Breast epithelium (tissue), 4 donors: ENCODE measurements at places on chromosomes 5 and 9.

DNA sequence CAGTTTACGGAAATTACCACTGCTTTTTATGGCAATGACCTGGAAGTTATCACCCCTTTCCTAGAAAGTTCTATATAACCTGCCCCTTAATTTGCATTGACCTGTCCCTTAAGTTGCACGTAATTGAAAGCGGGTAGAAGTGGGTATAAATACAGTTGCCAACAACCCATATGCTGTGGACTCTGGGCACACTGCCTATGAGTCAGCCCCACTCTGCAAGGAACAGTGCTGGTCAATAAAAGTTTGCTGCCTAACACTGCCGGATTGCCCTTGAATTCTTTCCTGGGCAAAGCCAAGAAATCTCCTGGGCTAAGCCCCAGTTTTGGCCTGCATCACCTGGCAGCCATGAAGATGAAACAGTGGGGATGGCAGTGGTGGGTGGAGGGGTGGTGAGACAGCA, 23.9 kb upstream of the CLPTM1L start:
- DNase-seq, result no peak

GRCh38 chr9:136247947-136248637, 2.5 kb upstream of the QSOX2 start:
- no peak for DNase-seq

- DNase-seq, result no peak
These were observed 2.0 kb downstream of the EIF4EBP3 start for GRCh38 chr5:140549237-140550144.

- DNase-seq, result no peak
These were observed 185.2 kb upstream of the TRIM32 start for GRCh38 chr9:116501871-116502270.

- no peak for DNase-seq
These were observed 126.1 kb downstream of the SEMA5A start for GRCh38 chr5:9419794-9420193.

- DNase-seq, result peak; percentile 58
These were observed 1.2 kb downstream of the MAP1B start for GRCh38 chr5:72108202-72109061.

DNA sequence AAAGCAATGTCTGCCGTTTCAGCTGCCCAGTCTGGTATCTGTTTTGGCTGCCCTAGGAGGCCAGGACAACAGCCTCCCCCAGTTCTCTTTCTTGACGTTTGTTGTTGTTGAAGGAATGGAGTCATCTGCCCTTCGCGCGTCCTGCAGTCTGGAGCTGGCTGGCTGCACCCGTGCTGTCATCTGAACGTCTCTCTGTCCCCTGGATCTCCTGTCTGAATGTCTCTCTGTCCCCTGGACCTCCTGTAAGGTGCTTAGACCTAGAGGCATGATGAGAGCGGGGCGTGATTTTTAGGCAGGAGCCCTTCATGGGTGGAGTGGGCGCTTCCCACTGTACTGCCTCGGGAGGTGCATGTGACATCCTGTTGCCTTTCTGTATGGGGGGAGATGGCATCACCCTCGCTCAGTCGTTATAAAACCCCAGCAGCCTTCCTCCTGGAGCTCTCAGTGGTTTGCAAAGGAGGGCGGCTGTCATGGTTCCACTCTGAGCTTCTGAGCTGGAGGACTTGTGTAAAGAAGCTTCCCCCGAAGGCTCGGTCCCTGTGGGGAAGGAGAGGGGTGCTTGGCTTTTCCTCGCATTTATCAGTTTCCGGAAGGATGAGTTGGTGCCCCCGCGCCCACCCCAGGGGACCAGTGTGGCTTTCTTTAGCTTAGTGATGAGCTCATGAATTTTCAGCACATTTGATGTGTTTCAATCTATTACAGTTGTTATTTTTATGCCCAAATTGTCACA, 49.8 kb upstream of the OLFM1 start:
- DNase-seq, result peak; percentile 33

GRCh38 chr9:133355881-133356357, 368 bp downstream of the SURF1 start:
- no peak for DNase-seq

DNA sequence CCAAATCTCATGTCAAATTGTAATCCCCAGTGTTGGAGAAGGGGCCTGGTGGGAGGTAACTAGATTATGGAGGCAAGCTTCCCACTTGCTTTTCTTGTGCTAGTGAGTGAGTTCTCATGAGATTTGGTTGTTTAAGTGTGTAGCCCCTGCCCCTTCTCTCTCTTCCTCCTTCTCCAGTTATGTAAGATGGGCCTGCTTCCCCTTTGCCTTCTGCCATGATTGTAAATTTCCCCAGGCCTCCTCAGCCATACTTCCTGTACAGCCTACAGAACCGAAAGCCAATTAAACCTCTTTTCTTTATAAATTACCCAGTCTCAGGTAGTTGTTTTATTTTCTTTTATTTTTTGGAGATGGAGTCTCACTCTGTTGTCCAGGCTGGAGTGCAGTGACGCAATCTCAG, 18.2 kb upstream of the TXNDC8 start:
- no peak for DNase-seq

DNA sequence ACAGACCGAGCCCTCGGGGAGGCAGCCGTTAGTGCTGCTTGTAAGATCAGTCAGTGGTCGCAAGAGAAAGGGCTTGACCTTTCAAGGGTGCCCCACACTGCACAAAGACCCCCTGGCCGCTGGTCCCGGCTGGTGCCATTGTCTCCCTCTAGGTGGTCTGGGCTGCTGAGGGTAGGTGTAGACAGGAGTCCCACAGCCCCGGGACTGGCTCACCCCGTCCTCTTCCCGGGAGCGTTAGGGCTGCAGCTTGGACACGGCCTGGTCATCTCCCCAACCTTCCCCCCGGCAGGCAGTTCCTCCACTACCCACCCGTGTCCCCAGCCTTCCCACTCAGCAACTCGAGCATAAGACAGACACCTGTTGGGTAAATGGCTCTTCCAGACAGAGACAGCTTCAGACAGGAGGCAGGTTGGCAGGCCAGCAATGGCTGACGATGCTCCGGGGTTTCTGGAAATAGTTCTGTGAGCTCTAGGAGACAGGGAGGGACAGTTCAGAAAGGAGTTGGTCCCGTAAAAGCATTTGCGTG, 15.3 kb upstream of the TMEM250 start:
- no peak for DNase-seq

DNA sequence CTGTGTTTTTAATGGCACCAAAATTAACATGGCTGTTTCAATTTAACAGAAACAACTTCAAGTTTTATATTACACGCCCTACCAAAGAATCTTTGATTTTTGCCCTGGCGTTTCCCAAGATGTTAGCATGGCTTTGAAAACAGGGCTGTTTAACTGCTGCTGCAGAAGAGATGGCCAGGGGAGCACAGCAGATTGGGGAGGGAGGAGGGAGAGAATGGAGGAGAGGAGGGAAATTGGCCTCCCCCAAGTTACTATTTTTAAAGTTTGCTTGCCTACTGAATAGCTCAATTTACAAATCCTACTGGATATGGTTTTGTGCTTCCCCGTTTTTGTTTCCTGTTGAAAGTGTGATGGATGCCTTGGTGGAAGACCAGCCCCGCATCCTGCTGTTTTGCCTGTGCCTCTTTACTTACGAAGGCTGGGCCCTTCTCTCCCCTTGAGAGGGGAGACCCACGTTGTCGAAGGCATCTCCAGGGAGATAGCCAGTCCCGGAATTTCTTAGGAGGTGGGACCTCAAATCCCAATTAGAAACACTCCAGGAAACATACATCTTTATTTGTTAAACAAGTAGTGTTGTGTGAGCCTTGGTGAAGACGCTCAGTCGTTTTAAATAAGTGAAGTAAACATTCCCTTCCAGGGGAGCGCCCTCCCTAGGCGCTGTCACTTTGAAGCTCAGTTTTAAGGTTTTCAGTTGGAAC, 98.6 kb downstream of the AOPEP start:
- no peak for DNase-seq

DNA sequence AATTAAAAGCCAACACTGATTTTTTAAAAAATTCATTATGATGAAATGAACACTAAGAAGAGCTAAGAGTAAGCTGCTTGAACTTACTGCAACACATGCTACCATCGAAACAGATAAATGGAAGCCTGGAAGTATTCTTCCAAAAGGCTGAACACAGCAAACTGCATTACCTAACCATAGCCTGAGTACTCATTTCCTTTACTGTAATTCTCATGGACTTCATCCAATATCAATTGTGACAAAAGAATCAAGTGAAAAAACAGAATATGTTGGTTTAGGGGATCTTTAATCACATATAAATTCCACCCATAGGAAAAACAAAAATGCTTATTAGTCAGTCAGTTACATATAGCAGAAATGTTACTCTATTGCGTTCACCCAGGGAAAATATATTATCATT, 68.5 kb downstream of the DROSHA start:
- no peak for DNase-seq

DNA sequence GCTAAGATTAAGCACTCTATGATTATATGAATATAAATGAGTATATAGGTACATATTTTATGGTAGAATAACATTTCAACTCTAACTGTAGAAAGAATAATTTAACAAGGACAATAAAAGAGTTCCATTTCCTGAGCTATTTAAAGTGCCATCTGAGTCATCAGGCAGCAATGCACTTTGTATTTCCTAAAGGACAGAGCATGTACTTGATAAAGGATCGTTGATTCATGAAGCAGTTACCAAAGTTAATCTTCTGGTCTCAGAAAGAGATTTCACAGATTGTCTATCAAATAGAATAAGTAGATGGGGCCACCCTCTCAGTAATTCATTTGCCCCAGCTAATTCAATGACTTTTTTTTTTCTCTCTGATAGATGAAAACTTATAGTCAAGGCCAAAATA, 747.8 kb downstream of the CDH18 start:
- no peak for DNase-seq

DNA sequence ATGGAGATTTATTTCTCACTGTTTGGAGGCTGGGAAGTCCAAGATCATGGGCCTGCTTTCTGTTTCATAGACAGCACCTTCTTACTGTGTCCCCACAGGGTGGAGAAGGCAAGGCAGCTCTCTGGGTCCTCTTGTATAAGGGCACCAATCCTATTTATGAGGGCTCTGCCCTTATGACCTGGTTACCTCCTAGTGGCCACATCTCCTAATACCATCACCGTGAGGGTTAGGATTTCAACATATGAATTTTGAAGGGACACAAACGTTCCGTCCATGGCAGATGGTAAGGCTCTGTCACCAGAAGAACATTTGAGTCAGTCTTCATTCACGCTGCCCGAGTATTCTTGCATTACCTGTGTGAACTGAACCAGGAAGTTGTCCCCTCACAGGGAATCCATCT, 48.4 kb downstream of the ANKRD33B start:
- DNase-seq, result no peak

- DNase-seq, result no peak
These were observed 281.1 kb upstream of the ANKRD55 start for GRCh38 chr5:56514245-56514644.

DNA sequence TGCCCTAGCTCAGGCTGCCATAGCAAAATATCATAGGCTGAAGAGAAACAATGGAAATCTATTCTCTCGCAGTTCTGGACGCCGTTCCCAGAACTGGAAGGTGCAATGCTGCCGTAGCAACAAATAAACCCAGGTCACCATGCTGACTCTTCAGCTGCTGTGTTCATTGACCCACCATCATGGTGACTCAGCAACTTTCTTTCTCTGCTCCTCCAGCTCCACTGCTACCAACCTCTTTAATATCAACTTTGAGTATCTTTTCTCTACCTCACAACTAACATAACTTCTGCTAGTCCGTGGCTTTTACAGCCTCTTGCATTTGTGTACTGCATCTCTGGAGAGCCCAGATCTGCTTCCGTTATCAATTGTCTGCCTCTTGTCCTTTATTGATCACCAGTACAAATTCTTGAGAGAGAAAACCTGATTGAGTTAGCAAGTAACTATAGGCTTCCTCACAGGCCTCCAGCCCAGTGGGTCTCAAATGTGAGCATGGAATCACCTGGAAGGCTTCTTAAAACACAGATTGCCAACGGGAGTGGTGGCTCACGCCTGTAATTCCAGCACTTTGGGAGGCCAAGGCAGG, 47.3 kb upstream of the SLC30A5 start:
- no peak for DNase-seq

DNA sequence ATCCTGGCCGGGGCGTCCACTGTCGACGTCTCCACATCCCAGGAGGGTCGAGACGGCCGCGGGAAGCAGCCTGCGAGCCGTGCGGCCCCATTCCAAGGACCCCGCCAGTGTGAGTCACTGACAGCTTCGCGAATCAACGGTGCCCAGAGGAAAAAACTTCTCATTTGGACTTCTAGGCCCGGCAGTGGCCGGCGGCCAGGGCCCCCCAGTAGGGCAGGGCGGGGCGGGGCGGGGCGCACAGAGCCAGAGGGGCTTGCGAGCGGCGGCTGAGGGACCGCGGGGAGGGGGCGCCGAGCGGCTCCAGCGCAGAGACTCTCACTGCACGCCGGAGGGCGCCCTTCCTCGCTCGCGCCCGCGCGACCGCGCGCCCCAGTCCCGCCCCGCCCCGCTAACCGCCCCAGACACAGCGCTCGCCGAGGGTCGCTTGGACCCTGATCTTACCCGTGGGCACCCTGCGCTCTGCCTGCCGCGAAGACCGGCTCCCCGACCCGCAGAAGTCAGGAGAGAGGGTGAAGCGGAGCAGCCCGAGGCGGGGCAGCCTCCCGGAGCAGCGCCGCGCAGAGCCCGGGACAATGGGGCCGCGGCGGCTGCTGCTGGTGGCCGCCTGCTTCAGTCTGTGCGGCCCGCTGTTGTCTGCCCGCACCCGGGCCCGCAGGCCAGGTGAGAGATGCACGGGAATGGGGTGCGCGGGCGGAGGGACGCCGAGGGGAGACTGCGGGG, at the start of gene F2R:
Gene F2R (plus strand): TSS at position 391 of the 720 bp plus-strand sequence. CDS start 182 bp downstream, at position 573.
- no peak for DNase-seq

- DNase-seq, result no peak
These were observed 120.5 kb downstream of the NPR3 start for GRCh38 chr5:32831624-32832023.
